ENCODE measurements at places on chromosomes 3 and 15.

DNA sequence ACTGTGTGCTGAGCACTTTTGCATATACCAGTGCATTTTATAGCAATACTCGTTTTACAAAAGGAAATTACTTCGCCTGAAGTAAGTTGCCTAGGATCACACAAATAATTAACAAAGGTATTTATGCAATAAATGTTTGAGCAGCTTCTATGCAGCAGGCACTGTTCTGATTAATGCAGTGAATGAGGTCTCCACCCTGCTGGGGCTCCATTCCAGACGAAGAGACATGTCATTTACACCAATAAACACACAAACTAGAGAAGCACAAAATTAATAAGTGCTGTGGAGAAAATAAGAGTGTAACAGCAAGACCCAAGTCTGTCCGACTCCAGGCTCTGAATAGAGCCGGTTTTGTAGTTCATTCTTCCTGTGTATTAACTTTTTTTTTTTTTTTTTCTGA, 17.5 kb downstream of the NOX5 start:
- DNase-seq, result no peak

DNA sequence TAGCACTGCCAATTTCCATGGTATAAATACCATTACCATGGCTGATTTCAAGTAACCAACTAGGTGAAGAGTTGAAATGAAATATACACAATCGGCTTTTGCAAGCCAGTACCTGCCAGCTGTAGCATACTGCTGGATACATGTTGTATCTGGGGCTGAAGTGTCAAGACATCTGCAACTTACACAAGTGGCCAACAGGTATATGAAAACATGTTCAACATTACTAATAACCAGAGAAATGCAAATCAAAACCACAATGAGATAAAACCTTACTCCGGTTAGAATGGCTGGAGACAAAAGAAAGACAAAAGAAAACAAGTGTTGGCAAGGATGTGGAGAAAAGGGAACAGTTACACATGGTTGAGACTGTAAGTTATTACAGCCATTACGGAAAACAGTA, 11.6 kb downstream of the ATOSA start:
- no peak for DNase-seq

- no peak for DNase-seq
Observed at GRCh38 chr15:81504170-81504905, 130.3 kb upstream of the TMC3 start.

- DNase-seq, result no peak
Observed at GRCh38 chr15:88115486-88116152, 140.9 kb downstream of the NTRK3 start.

DNA sequence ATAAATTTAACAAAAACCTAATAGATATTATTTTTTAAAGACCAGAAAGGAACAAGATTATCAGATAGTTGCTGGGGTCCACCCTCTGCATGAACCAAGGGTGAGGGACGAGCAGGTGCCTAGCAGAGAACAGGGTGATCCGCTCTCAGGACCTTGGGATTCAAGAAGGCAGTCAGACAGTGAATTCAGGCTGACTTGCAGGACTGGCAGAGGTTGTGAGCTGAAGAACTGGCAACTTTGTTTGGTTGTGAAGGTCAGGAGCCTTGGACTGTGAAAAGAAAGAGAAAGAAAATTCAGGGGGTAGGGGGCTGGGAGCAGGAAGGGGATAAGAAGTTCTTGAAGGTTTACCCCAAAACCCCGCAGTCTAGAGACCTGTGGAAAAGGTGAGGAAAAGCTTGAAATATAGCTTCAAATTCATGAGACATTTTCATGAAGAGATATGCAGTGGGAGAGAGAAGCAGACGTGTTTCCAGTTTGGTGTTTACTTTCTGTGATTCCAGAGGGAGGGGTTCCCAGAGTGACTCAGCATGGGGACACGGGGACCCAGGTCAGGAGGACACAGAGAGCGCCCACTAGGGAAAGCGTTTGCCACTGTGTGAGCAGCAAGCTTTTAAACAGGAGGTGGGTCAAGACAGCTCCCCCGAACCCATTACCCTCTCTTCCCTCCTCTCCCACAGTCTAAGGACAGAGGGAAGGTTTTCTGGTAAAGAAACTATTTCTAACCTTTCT, 217.2 kb upstream of the UMPS start:
- DNase-seq, result no peak

DNA sequence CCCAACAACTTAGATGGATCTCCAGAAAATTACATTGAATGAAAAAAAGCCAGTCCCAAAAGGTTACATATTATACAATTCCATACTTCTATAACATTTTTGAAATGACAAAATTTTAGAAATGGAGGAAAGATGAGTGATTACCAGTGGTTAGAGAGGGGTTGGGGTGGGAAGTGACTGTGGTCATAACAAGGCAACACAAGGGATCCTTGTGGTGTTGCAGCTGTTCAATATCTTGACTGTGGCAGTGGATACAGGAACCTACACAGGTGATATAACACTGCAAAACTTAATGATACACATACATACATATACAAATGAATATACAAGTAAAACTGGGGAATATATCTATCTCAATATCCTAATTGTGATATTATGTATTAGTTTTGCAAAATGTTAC, 9.6 kb downstream of the GOLGB1 start:
- no peak for DNase-seq

DNA sequence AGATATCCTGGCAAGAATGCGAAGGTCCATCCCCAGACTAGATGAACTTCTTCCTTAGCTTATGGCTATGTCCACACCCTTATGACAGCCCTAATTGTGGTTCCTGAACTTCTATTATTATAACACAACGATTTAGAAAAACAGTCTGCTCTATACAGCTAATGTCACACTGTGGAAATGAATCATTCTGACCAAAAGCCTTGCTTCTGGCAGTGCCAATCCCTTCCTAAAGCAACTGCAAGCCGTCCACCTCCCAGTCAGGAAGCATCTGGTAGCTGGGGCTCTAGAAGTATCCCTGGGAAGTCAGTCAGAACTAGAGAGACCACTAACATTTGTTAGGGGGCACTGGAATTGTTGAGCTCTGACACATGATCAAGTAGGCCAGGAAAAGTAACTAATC, 45.0 kb downstream of the MYO5A start:
- DNase-seq, result peak; percentile 46

DNA sequence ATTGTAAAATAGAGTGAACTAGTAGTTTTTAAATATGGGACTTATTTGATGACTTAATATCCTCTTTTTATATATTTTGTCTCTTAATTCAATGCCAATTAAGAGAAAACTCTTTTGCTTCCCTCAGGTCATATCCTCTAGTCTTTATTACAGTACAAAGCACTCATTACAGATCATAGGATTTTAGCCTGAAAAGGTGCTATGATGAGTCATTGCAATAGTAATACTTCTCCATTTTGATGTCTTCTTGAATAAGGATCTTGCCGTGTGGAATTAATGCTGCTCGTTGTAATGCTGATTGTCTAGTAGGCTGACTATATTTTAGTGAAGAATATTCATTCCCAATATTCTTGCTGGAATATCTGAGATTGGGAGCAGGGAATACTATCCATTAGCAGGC, 612.2 kb upstream of the GOLIM4 start:
- DNase-seq, result no peak

DNA sequence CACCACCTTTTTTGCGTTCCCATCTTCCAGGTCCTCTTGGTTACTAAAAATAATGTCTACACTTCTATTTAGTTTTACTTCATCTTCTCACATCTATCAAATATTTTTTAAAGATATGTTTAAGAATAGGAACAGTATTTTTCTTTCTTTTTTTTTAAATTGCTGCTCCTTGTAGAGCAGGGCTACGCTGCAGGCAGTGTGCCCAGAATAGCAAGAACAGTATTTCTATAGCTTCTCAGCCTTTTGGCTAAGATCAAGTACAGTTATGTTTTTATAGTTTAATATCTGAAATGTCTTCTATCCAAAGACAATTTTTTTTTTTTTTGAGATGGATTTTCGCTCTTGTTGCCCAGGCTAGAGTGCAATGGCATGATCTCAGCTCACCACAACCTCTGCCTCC, 73.0 kb downstream of the MYO9A start:
- no peak for DNase-seq

GRCh38 chr15:88476635-88477060, 9.1 kb downstream of the MRPS11 start:
- DNase-seq, result peak; percentile 69

GRCh38 chr15:76837474-76837873, 67.7 kb downstream of the SCAPER start:
- no peak for DNase-seq

GRCh38 chr15:101003081-101003480, 83.9 kb downstream of the LRRK1 start:
- no peak for DNase-seq

DNA sequence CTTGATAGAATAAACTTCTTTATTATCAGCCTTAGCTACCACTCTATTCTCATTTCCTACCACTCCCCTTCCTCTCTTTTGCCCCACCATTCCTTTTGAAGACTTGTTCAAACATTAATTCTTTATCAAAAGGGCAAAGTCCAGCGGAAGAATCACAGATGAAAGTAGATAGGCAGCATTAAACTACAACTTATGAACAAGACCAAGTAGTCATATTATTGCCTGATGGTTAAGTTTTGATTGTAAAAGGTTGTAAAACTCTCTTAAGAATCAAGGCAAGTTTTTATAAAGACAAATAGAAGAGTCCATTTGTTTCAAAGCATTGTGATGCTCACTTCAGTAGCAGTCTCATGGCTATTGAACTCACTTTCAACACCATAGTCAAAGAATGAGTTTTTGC, 22.4 kb upstream of the TGFBR2 start:
- DNase-seq, result no peak

DNA sequence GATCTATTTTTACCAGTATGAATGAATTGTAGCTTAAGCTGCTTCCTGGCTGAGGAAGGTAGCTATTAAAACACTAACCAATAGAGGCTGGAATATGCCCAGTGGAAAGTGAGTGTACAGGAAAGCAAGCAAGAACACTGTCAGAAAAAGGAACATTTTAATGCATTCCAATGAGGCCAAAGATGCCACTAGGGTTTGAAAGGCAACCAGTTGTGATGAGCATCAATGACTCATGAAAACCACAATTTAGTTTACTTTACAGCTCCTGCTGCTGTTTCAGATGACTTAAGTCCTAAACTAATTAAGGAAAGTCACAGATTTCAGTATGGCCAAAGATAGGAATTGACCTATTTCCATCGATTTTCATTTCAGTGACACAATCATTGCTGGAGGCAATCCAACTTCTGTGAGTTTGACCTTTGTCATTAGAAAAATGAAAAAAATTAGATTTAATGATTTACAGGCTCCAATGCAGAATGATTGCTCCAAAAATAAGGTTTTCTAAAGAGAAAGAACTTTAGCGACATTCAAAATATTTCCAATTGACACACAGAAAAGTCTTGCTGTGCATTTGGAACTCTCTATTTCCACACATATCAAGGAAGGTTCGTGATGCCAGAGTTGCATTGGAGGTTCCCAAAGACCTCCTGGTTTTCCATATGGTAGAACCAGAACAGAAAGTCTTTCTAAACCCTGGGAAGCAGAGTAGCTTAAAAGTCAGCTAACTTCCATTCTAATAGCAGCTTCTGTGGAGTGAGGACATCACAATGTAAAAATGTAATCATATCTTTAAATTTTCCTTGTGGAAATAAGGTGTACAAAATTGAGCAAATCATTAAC, 103.0 kb downstream of the SUCNR1 start:
- DNase-seq, result peak; percentile 90

GRCh38 chr3:9386078-9386459, 11.3 kb upstream of the SETD5 start:
- no peak for DNase-seq

- no peak for DNase-seq
Observed at GRCh38 chr3:11929531-11929930, 74.7 kb upstream of the SYN2 start.

GRCh38 chr3:48402281-48402732, 27.6 kb downstream of the PLXNB1 start:
- peak; percentile 93 for DNase-seq

- DNase-seq, result peak; percentile 75
Observed at GRCh38 chr3:133548090-133548489, 25.4 kb upstream of the CDV3 start.

DNA sequence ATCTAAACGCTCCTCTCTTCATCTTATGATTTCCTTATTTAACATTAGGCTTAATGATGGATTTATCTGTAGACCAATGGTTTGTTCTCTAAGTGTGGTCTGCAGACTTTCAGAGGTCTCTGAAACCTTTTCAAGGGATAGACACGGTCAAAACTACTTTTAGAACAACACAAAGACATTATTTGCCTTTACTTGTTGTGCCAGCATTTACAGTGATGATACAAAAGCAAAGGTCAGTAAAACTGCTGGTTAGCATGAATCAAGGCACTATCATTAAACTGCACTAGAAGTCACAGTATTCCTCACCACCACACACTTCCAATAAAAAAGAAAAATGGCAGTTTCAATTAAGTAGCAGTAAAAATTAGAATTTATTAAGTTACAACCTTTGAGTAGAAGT, 24.4 kb upstream of the IGDCC4 start:
- no peak for DNase-seq

- DNase-seq, result no peak
Observed at GRCh38 chr15:32642667-32643435, 1.3 kb downstream of the SCG5 start.

- no peak for DNase-seq
Observed at GRCh38 chr15:92667287-92667904, 11.8 kb upstream of the FAM174B start.

DNA sequence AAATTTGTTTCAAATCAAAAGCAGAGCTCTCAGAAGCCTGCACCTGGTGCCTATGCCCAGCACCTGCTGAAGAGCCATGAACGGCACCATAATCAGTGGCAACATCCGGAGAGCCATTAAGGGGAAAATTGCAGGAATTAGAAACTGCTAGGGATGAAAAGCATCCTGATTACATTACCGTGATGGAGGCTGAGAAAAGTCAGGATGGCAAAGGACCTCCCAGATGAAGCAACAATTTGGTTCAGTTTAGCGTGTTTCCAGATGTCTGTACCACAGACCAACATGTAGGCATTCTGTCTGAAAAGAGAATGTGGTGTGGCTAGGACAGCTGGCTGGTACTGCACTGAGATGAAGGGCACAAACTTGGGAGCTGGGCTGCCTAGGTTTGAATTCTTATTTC, 106.1 kb downstream of the EOMES start:
- no peak for DNase-seq

GRCh38 chr3:193903966-193904365, 232.0 kb upstream of the HES1 start:
- no peak for DNase-seq

- DNase-seq, result no peak
Observed at GRCh38 chr3:61628636-61629035, 67.3 kb downstream of the PTPRG start.

- DNase-seq, result no peak
Observed at GRCh38 chr3:54073386-54073785, 49.0 kb upstream of the CACNA2D3 start.

GRCh38 chr15:59158701-59159034, 48.0 kb upstream of the LDHAL6B start:
- DNase-seq, result no peak

GRCh38 chr3:5463991-5464390, 276.5 kb downstream of the EDEM1 start:
- no peak for DNase-seq
